ENCODE measurements at places on chromosomes 6 and 20.

DNA sequence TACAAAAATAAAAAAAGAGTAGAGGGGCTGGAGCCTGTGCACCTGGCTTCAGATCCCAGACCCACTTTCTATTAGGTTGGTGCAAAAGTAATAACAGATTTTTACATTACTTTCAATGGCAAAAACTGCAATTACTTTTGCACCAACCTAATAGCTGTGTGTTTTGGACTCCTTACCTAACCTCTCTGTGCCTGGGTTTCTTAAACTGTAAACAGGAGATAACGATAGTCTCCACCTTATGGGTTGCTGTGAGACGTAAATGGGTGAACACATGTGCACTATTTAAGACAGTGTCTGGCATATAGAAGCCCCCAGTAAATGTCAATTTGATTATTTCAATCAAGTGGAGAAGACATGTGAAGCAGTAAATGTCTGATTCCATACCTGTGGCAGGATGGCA lies 89.7 kb downstream of the TFAP2C start:
- DNase-seq, result no peak

DNA sequence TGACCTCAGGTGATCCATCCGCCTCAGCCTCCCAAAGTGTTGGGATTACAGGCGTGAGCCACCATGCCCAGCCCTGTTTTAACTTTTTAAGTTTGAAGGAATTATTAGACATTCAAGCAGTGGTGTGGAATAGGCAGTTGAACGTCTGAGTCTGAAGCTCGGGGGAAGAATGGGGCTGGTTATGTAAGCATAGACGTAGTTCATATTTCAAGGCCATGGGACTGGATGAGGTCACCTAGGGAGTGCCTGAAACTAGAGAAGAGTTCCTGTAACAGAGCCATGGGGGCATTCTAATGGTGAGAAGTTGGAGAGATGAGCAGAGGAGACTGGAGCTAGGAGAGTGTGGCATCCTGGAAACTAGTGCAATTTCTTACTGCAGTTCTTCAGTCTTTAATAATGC lies 6.4 kb downstream of the CDKAL1 start:
- no peak for DNase-seq

- DNase-seq, result no peak
Observed at GRCh38 chr6:169677096-169677495, 24.7 kb downstream of the WDR27 start.

DNA sequence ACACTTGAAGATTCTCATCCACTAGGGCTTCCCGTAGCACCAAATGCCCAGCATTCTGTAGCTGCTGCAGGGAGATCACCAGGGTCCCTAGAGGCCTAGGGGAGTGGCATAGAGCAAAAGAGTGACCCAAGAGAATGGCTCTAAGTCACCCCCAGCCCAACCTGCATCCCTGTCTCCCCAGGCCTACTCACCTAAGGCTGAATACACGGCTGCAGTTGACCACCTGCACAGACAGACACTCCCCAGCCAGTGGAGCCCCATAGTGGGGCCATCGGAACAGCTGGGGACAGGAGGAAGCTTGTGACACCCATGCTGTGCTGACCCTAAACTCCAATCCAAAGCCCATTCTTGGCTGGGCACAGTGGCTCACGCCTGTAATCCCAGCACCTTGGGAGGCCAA lies 9.5 kb upstream of the SPAG4 start:
- no peak for DNase-seq

- peak; percentile 30 for DNase-seq
Observed at GRCh38 chr20:9617940-9618339, 103.5 kb downstream of the LAMP5 start.

- no peak for DNase-seq
Observed at GRCh38 chr6:86963352-86963751, 26.0 kb downstream of the HTR1E start.

DNA sequence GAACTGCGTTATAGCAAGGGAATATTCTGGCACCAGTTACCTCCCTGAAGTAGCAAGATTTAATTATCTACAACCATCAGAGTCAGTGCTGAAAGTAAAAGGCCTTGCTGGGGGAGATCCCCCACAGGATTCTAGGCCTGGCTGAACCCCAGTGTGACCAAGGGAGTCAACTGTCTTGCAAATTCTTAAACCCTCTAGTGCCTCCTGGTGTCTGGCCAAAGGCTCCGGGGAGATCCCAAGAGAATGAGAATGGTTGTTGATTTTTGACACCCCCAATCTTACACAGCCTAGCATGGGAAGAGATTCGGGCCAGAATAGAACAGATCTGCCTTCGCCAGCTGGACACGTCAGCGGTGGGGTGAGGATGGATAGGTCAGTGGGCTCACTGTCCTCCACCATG lies 179.4 kb downstream of the ERMARD start:
- no peak for DNase-seq

DNA sequence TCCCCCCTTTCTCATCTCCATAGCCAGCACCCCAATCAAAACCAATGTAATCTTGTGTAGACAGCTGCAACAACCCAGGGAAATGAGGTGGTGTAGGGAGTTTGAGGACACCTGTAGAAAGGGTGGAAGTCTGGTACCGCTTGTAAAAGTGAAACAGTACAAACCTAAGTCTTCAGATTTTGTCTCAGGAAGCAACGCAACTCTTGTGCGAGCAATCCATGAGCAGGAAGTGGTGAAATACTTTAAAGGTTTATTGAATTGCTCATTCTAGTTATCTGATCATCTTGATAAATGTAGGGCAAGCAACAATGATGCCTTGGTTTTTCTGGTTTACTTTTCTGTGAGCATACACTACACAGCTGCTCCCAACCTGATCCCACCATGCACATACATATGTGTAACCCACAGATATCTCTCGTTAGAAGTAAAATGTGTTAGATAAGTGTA lies 71.1 kb upstream of the THEMIS start:
- no peak for DNase-seq

GRCh38 chr6:157741948-157742556 lies 81.0 kb upstream of the SNX9 start:
- no peak for DNase-seq

GRCh38 chr6:62283796-62284411 lies 2.1 kb downstream of the KHDRBS2 start:
- DNase-seq, result no peak

DNA sequence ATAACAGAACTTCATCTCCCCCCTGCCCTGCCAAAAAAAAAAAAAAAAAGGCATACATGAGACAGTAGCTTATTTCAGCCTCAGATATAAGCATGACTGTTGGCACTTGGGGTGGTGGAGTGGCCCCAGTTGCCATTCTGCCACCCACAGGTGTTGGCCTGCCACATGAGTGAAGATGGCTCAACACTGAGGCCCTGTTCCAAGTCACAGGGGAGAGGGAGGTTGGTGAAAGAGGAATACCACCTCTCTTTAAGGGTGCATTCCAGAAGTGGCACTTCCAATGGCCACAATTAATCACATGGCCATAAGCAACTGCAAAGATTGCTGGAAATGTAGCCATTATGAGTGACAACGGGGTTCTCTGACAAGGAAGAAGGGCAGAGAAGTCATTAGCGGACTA lies 61.9 kb upstream of the JARID2 start:
- no peak for DNase-seq

DNA sequence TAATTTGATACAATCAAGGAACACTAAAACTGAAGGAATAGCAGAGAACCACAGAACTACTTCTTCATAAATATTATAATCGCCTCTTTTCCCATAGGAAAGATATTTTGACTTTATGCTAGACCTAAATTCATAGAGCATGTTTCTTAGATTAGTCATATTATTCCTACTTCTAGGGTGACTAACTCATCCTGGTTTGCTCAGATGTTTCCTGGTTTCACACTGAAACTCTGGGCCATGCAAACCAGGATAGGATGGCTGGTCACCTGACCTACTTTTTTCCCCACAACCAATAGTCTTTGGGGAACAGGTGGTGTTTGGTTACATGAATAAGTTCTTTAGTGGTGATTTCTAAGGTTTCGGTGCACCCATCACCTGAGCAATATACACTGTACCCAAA lies 42.8 kb downstream of the MMS22L start:
- no peak for DNase-seq

GRCh38 chr6:139262519-139263300 lies 29.1 kb downstream of the TXLNB start:
- DNase-seq, result no peak

- no peak for DNase-seq
Observed at GRCh38 chr6:52176550-52176949, 9.6 kb upstream of the IL17A start.

GRCh38 chr20:58892932-58893224 lies 40.4 kb downstream of the GNAS start:
- DNase-seq, result no peak

DNA sequence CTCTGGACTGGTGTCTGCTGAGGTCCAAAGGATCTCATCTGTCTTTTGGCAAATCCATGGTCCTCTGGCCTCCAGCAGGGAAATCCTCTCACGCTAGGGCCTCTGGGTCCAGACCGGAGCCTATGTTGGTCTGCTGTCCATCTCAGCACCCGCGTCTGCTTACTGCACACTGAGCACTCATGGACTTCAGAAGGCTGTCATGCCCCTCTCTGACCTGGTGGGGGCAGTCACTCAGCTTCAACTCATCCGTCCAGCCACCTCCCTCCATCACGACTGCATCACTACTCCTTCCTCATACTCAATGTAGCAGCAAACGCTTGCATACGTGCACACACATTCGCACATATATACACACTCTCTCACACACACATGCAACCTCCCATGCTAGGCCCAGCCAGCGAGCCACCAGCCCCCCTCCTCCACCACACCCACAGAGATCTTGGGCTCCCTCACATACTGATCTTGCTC lies 33.3 kb downstream of the GABRR2 start:
- DNase-seq, result no peak

GRCh38 chr6:108902382-108902792 lies 54.2 kb downstream of the ARMC2 start:
- no peak for DNase-seq

DNA sequence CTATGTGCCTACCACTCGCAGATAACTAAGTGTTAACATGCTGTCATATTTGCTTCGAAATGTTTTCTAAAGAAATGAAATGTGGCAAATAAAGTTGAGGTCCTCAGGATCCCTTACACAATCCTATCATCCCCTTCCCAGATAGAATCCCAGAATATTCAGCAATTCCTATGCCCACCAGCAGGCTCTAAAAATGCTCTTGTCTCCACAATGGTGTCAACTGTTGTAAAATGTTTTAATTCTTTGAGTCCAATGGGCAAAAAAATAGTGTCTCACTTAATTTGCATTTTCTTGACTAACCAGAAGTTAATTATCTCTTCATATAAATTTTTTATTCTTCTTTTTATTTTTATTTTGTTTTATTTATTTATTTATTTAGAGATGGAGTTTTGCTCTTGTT lies 103.9 kb upstream of the MAP7 start:
- DNase-seq, result no peak

- DNase-seq, result no peak
Observed at GRCh38 chr6:145137425-145137824, 597.9 kb downstream of the EPM2A start.

DNA sequence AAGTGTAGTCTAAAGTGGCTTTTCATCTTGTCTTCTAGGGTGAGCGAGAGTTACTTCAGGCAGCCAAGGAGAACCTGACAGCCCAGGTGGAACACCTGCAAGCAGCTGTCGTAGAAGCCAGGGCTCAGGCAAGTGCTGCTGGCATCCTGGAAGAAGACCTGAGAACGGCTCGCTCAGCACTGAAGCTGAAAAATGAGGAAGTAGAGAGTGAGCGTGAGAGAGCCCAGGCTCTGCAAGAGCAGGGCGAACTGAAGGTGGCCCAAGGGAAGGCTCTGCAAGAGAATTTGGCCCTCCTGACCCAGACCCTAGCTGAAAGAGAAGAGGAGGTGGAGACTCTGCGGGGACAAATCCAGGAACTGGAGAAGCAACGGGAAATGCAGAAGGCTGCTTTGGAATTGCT lies 27.1 kb downstream of the C20orf173 start:
- DNase-seq, result no peak

- DNase-seq, result no peak
Observed at GRCh38 chr20:58742668-58743566, 50.3 kb downstream of the NPEPL1 start.

DNA sequence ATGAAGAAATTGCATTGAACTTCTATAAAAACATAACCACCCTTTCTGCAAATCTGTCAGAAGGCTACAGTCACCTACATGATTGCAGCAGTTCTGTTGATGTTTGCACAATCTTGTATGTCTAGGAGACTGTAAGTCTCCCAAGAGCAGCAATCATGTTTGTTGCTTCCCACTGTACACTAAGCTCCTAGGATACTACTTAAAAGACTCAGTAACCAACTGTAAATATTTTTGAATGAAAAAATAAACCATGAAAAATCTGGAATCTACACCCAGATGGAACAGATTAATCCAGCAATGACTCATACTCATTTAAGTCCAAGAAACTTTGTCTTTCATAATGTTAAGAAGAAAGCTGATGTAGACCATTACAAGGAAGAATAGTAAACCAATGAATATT lies 168.5 kb upstream of the ATXN1 start:
- DNase-seq, result no peak

GRCh38 chr6:159107451-159108260 lies 61.5 kb upstream of the FNDC1 start:
- peak; percentile 36 for DNase-seq

DNA sequence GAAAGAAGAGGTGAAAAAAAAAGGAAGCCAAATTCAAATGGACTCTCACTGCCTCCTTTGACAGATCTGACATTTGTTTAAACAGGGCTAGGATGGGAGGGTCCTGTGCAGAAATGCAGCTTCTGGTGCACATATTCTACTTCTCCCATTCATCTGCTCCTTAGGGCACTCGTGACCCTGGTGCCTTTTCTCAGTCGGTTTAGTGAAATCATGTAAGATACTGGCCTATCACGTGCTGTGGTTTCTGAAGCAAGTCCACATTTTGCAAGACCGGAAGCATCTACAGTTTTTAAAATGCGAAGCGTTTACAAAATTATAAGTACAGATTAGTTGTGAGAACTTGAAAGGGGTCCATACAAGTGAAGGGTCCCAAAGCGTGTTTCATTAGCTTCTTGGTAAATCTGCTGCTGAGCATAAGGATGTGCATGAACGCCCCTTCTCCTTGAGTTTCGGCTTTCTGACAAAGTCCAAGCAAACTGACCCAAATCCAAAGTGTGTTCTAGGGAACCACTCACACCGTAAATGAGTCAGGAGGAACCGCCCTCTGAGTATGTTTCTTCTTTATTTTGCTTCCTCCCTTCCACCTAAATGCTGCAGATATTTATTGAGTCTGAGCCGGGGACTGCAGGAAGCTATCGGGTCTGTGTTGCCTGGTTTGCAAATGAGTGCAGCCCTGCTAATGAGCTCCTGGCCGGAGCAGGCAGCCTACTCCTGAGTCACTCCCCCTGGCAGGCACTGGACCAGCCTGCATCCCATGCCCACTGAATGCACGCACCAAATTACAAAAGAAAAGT lies 323.8 kb upstream of the JARID2 start:
- no peak for DNase-seq

GRCh38 chr6:41571021-41571780 lies 25.0 kb downstream of the FOXP4 start:
- no peak for DNase-seq

Measured in NCI-H2107 (cell line).